ENCODE measurements at places on chromosomes 6 and 20. TPM values are rescaled to one million over a fixed set of nuclear protein-coding genes. Genes with fewer than 3 reads are reported as not detected.

BMP5 gene
- total RNA-seq = not detected

CPNE5 gene
- 1.4 TPM for total RNA-seq

ERVFRD-1 gene
- total RNA-seq = not detected

GSTA5 gene
- total RNA-seq = not detected

RIPOR2 gene
- total RNA-seq = 154 TPM

SLC24A3 gene
- total RNA-seq = not detected

NHSL1 gene
- 0.13 TPM for total RNA-seq

ADGRB3 gene
- not detected for total RNA-seq

PNLDC1 gene
- 0.79 TPM for total RNA-seq

CAPN11 gene
- total RNA-seq = 0.70 TPM

MICB gene
- total RNA-seq = 49.0 TPM

HEY2 gene
- total RNA-seq = not detected

RSPH9 gene
- total RNA-seq = not detected

EYA2 gene
- not detected for total RNA-seq

PTPN1 gene
- total RNA-seq = 62.5 TPM

PRKN gene
- 0.63 TPM for total RNA-seq

GSTA3 gene
- total RNA-seq = not detected

TXLNB gene
- total RNA-seq = 0.37 TPM

IL17F gene
- total RNA-seq = not detected

PTCHD4 gene
- total RNA-seq = not detected

SAMD5 gene
- not detected for total RNA-seq

CSNK2B gene
- total RNA-seq = 233 TPM

DLL1 gene
- total RNA-seq = 12.3 TPM

Data from activated CD8-positive, alpha-beta T cell treated with anti-CD3 and anti-CD28 coated beads, Interleukin-2, amount 10 ng/mL, durations not matched to agents 7 days and 5 days (primary cell).